ENCODE measurements at places on chromosomes 7 and 10. TPM values are rescaled to one million over a fixed set of nuclear protein-coding genes. Genes with fewer than 3 reads are reported as not detected.

GRCh38 chr7:11343136-11343535 lies 369.5 kb downstream of the PHF14 start:
- DNase-seq: no peak

- DNase-seq: no peak
Observed at GRCh38 chr10:114009281-114009996, 34.2 kb upstream of the ADRB1 start.

The TMEM168 gene
- polyA plus RNA-seq: 32.2 TPM

The ENKUR gene
- 0.06 TPM for polyA plus RNA-seq

The OPN1SW gene
- polyA plus RNA-seq: 0.05 TPM

The TCAF2 gene
- polyA plus RNA-seq: 23.3 TPM

Measured in SK-N-SH (cell line).